Activated naive CD4-positive, alpha-beta T cell treated with Interleukin-2 at 50 U/mL for 16 hours (primary cell): ENCODE measurements at places on chromosomes 5 and 9.

DNA sequence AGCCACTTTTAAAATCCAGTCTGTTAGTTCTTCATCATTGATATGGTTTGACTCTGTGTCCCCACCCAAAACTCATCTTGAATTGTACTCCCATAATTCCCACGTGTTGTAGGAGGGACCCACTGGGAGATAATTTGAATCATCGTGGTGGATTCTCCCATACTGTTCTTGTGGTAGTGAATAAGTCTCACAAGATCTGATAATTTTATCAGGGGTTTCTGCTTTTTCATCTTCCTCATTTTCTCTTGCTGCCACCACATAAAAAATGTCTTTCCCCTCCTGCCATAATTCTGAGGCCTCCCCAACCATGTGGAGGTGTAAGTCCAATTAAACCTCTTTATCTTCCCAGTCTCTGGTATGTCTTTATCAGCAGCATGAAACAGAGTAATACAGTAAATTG is 26.9 kb upstream of the SH3TC2 start:
- DNase-seq: no peak

GRCh38 chr5:13660072-13660471 is 284.4 kb downstream of the DNAH5 start:
- DNase-seq: no peak

DNA sequence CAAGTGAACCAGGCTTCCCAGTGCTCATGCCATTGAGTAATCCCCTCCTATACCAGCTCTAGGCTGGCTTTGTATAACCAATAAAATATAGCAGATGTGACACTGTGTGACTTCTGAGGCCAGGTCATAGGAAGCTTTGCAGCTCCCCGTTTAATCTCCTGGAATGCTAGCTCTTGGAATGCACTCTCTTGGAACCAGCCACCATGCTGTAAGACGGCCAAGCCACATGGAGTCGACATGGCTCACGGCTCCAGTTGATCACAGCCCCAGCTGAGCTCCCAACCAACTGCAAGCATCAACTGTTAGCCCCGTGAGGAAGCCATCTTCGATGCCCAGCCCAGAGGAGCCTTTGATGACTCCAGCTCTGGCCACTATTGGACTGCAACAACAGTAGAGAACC is 74.5 kb downstream of the SH3TC2 start:
- DNase-seq: no peak

DNA sequence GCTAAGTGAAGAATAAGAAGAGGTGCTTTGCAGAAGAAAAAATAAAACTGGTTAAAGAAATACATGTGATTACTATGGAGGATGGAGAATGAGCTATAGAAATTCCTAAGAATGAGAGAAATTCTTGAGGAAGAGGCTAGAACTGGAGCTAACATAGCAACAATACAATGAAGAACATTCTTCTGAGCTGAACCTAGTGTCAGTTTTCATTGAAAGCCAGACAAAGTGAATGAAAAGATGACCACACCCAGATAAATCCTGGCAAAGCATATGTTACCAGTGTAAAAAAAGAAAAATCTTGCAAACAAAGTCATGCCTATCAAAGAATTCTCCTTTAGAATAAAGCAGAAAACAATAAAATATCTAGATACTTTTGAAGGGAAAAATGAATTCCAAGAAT is 39.6 kb downstream of the SGCD start:
- no peak for DNase-seq

GRCh38 chr9:36142510-36143244 is 6.1 kb downstream of the GLIPR2 start:
- no peak for DNase-seq

DNA sequence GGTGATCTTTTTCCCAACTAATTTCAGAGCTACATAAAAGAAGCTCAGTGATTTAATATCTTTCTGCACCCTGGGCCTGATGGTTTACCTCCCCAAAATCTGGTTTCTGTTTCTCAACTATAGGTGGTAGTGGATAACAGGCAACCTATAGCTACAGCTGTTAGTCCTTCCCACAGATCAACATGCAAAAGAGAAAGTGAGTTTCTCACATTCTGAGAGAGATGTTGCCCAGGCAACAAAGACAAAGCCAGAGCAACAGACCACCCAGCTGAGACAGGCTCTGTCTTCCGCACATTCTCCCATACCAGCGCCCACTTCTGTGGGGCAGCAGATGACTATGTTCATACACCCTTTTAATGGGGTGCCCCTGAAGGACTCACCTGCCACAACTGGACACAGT is 40.7 kb upstream of the PPP2R2B start:
- no peak for DNase-seq

DNA sequence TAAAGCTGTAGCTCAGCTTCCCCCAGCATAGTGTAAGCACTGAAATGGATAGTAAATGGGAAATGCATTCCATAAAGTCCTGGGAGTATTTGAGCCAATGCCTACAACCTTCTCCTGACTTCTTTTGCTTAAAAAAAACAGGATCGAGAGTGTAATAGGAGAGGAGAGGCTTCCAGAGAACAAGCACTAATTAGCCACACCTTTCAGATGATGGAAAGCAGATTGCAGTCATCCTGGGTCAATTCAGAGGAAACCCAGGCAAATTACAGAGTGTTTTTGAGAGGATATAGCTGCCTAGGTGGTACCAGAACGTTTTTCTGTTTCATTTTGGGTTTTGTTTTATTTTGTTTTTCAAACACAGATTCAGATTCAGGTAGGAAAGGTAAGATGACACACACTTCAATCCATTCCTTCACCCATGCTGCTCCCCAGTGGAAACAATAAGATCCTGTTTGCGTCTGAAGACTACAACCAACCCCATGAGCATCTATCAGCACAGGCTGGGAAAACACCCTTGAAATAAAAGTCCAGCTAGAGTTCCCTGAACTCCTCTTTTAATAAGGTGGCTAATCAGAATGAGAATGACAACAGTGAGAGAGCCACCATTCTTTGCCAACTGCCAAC is 95.6 kb downstream of the RFK start:
- DNase-seq: no peak

DNA sequence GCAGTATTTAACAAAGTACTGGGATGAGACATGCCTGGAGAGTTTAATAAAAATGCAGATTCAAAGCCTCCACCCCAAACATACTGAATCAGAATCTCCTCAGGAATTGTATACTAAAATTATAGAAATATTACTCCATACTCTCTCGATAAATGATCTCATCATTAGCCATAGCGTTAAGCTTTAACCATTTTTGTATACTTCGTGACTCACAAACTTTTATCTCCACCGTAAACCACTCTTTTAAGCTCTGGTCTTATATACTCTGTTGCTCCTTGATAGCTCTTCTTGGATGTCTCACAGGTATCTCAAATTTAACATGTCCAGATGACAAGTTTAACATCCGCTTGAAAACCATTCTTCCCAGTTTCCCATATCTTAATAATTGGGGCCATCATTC is 327.8 kb downstream of the ADGRV1 start:
- no peak for DNase-seq

- DNase-seq: no peak
Measured at GRCh38 chr5:161342886-161343285, 203.6 kb downstream of the GABRB2 start.

- DNase-seq: no peak
Measured at GRCh38 chr5:40616781-40617180, 62.9 kb upstream of the PTGER4 start.

GRCh38 chr9:93501406-93501805 is 48.0 kb upstream of the FAM120AOS start:
- no peak for DNase-seq

- DNase-seq: no peak
Measured at GRCh38 chr5:123147741-123148140, 58.7 kb downstream of the PRDM6 start.

DNA sequence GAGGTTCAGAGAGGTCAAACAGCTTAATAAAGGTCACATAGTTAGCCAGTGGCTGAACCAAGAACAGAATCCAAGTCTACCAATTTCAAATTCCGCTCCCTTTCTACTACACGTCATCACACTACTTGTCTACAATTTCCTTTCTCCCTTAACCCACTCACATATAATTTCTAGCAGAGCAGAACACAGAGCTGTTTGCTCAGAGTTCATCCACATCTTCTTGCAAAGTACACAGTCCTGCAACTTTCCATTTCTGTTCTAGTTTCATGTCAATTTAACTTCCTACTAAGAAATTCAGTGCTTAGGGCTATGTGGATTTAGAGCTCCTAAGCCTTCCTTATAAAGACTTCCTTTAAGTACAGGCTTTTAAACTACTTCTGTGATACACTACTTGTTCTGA is 61.3 kb downstream of the MEGF9 start:
- DNase-seq: no peak

DNA sequence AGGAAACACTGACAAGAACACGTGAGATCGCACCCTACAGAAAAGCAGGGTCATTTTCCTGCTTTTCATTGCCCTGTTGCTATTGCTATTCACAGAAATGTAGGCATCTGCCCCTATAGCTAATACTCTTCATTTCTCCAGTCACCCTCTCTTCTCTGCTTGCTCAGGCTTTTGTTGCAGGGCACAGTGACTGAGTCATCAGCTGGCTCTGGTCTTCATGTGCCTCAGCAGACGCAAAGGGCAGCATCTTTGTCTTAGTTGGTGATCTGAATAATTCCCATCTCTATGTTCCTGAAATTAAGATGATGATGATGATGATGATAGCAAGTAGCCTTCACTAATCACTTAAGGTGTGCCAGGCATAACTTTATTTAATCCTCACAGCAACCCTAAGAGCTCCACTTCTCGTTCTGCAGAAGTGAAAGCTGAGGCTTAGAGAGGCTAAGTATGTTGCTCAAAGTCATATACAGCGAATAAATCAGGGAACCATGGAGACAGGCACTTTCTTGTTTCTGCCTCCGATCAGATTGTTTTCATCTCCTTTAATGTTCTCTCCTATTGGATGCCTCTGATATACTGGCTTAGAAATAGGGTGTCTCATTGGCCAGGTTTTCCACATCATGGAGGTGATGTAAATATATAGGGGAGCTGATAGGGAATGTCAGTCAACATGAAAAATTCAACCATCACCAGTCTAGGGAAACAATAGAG is 133.0 kb upstream of the STK32A start:
- no peak for DNase-seq

- DNase-seq: no peak
Measured at GRCh38 chr5:82855893-82856550, 221.2 kb downstream of the TMEM167A start.

DNA sequence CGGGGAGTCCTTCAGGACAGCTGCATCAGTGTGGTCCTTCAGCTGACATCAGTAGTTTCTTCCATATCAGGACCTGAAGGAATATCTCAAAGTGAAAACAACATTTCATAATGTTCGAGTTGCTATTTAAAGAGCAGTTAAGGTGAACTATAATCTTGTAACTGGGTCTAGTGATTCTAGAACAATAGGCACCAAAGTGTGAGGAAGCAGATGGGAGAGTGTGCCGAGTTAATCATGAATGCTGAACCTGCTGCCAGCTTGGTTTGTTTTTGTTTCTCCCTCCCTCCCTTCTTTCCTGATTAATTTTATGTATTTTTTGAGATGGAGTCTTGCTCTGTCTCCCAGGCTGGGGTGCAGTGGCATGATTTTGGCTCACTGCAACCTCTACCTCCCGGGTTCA is 3.6 kb upstream of the PTGR1 start:
- DNase-seq: no peak

DNA sequence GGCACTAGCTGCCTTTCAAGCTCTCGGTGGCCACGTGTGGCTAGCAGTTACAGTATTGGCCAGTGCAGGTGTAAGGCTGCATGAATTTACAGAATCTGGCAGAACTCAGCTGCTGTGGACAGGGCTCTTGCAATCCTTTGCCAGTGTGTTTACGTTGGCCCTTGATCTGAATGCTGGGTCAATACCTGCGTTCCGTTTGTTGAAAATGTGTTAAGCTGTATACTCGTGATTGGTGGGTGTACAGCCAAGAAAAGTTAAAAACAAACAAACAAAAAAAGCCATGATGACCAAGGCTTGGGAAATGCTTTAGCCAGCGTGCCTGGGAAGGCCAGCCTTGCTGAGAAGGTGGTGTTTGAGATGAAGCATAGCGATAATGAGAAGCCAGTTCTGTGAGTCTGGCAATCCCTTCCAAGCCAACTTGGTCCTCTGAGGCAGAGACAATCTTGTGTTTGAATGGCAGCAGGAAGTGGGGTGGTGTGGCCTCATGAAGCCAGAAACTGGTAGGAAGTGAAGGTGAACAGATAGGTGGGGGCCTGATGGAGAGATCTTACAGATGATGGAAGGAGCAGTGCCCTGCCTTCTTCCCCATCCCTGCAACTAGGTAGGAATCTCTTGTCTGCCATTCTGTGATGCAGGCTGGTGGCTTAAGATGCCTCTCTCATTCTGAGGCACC is 820 bp upstream of the CFAP90 start:
- no peak for DNase-seq

DNA sequence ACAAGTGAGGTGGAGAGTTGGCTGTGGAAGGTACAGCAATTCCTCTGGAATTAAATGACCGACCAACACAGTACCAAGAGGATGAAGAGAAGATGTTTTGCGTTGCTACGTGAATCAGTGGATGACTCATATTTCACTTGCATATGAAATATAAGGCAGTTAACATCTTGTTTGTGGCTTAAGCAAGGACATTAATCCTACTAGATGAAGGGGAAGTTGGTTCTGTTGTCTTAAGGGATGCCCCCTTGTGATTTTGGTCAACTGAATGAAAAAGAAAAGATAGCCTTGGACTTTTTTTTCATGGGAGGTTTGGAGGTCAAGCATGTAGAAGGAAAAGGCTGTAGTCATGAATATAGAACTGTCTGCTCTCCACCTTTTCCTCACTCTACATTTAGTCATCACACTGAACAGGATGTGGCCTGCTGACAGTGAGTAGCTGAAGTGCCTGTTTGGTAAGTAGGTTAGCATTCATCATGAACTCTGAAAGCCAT is 33.9 kb downstream of the VLDLR start:
- DNase-seq: peak; percentile 23

DNA sequence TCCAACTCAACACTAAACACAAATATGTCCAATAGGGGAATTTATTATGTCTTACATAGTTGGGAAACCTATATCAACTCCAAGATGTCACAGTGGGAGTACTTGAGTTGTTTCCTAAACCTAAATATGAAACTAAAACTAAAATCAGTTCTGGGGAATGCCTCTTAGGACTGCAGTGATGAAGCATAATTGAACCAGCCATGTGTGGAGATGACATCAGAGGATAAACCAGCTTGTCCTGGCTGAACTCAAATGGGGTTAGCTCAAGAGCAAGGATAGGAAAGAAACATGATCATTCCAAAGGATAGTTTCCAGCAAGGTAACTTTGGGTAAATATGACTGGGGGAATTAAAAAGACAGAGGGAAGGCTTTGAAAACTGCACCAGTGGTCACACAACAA is 88.9 kb upstream of the PLPPR1 start:
- no peak for DNase-seq

GRCh38 chr9:75229605-75230332 is 141.5 kb downstream of the OSTF1 start:
- DNase-seq: no peak

GRCh38 chr9:96413302-96414221 is 4.6 kb downstream of the ZNF367 start:
- peak; percentile 14 for DNase-seq

GRCh38 chr9:125707472-125707804 is 430 bp upstream of the MAPKAP1 start:
- no peak for DNase-seq

- no peak for DNase-seq
Measured at GRCh38 chr5:179875741-179876609, 17.4 kb upstream of the MRNIP start.

GRCh38 chr9:110977259-110977709 is 61.0 kb downstream of the LPAR1 start:
- DNase-seq: no peak
